Thyroid gland (tissue), 4 donors: ENCODE measurements at places on chromosomes 6 and 20. TPM values are rescaled to one million over a fixed set of nuclear protein-coding genes. Genes with fewer than 3 reads are reported as not detected.
A peak's percentile ranks its signal among the peaks of the same experiment; 100 is the strongest.

IP6K3 gene
- total RNA-seq, result 15.0 TPM

MATN4 gene
- not detected for total RNA-seq

DNA sequence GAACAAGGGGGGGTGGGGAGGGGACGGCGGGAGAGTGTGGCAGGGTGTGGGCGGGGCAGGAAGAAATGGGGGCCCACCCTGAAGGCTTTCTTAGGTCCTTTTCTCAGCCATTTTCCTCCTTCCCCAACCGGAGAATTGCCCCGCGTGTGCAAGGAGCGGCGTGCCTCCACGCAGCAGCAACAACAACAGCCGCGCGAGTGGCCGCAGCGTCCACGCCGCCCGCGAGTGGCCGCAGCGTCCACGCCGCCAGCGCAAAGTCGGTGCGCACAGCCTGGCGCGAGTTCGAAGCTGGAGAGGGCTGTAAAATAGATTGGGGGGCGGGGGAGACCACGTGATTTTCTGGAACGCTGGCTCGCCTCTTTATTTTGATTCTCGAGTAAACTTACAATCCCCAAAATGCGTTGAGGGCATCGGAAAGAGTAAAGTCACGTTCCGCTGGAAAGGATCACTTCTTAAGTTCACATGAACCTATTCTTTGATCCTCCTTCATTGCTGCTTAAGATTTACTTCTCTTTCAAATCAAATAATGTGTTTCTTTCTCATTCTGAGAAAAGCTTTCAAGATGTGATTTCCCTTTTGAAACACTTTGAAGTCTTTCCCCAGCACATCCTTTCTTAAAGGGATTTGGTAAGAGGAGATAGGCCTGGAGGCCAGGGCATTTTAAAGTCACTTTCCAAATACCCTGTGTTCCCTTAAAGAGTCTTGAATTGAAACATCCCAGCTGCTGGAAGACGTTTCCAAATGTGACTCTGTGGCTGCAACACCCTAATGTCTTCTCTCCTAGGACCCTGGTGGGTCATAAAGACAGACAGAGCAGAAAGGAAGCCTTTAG, 66.7 kb upstream of the ZNF217 start:
- DNase-seq, result peak; percentile 36
- peaks cover 36% of the 10 kb centered on the region for H3K4me1 ChIP-seq
- peak overlapping the region; percentile 25 for H3K4me3 ChIP-seq
- peak overlapping the region; percentile 72 for H3K27ac ChIP-seq

DNA sequence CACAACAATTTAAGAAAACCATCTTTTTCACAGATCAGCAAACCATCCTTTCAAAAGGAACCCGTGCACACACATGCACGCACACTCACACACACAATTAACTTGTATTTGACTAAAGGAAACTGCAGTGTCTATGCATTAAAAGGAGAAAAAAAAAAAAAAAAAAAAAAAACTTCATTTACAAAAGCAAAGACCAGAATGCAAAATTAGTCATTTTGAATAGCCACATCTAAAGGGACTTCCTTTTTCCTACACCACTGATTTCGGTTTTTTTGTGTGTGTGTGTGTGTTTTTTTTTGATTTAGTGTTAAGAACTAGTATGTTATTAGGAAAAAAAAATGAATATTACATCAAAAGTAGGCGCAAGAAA, 6.3 kb downstream of the ZMYND8 start:
- no peak for DNase-seq
- H3K36me3 ChIP-seq, result no peaks in the 10 kb centered on the region
- peak overlapping the region; percentile 100 for H3K27ac ChIP-seq
- no peaks in the 10 kb centered on the region for H3K27me3 ChIP-seq
- peaks cover 84% of the 10 kb centered on the region for H3K4me1 ChIP-seq
- no peak overlapping the region for H3K4me3 ChIP-seq

DNA sequence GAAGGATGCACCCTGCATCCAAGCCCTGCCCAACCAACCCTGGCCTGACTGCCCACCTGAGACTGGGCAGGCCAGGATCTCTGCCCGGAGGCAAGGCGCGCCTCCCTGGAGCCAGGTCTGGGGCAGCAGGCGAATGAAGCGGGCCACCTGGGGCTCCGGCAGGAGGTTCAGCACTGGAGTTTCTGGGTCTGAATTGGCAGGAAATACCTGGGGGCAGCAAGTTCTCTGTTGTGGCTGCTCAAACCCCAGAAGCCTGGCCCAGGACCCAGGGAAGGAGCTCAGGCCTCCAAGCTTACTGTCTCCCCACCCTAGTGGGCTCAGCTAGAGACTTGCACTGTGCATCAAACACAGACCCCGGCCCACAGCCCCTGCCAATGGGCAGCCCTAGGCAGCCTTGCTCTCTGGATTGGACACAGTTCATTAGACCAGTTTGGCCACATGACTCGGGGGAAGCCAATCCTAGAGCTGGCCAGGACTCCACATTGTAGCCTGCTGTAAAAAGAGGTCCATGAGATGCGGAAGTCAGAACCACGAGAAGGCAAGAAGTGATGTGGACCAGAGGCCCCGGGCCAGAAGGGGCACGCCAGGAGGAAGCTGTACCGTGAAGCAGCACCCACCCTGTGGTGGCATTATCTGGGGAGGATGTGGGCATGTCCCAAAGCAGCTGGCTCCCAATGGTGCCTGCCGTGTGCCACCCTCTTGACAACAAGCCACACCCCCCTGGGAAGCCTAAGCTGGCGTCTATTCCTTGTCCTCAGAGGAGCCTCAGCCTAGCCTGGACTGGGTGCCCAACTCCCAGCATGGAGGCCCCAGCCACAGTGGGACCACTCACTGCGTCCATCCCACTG, 3.1 kb downstream of the CPXM1 start:
- H3K4me3 ChIP-seq, result no peak overlapping the region
- H3K36me3 ChIP-seq, result no peaks in the 10 kb centered on the region

DNA sequence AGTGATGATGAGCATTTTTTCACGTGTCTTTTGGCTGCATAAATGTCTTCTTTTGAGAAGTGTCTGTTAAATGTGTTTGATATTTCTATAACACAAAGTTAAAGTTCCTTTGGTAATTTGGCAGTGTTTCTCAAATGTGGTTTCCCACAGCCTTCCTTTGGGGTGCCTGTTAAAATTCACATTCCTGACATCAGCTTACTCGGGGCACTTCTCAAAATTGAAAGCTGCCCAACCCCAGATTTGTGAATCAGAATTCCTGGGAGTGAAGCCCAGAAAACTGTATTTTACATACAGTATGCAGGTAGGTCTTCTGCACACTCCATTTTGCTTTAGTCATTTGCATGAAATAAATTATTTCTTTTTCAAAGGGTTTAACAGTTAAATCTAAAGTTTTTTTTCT, 207.9 kb downstream of the GMPR start:
- DNase-seq, result no peak
- H3K27ac ChIP-seq, result no peak overlapping the region
- H3K4me1 ChIP-seq, result peaks cover 7% of the 10 kb centered on the region
